ENCODE measurements at places on chromosomes 11 and 22.

GRCh38 chr11:94884376-94884775, 89.0 kb downstream of the CWC15 start:
- no peak for DNase-seq

DNA sequence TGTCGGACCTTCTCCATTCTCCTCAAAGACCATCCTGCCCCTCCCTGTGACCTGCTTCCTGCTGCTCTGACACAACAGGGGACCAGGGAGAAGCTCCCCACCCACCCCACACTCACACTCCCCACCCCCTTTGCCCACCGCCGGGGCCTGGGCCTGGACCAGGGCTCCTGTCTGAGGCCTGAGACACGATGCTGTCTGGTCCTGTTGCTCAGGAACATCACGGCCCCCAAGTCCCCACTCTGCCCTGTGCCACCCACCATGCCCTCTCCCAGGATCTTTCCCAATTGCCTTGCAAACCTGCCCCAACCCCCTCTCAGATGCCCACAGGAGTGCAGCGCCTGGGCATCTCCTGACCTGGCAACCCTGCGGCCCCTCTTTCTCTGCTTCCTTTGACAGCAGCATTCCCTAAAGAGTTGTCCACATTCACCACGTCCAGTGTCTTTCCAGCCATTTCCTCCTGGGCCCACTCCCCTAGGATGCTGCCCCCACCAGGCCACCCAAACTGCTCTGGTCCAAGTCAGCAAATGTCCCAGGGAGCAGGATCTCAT, 10.8 kb downstream of the CSF2RB start:
- DNase-seq: no peak

DNA sequence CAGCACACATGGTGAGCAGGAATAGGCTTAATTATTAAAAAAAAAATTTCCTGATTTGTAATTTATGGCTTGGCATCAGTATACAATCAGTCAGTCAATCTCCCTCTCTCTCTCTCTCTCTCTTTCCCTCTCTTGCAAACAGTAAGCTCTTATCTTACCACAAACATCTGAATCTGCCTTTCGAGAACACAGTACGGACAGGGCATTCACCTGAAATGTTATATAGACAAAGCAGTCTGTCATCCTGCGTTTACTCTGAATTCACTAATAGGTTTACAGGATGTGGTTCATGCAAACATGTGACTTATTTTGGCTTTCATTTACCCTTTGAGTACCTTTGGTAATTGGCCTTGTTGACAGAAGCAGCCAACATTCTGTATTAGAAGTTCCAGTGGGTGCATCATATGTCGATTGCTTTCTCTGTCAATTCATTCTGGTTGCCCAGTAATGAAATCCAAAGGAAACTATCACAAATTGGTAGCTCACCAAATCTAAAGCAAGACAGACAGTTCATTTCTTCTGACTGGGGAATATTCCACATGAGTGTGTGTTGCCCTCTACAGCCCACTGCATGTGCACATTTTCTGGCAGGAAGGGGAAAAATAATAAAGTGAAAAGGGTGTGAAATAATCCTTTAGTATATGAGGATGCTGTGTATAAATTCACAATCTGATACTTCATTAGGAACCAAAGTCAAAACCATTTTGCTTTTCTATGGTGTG, 1058.2 kb downstream of the LRRC4C start:
- no peak for DNase-seq

DNA sequence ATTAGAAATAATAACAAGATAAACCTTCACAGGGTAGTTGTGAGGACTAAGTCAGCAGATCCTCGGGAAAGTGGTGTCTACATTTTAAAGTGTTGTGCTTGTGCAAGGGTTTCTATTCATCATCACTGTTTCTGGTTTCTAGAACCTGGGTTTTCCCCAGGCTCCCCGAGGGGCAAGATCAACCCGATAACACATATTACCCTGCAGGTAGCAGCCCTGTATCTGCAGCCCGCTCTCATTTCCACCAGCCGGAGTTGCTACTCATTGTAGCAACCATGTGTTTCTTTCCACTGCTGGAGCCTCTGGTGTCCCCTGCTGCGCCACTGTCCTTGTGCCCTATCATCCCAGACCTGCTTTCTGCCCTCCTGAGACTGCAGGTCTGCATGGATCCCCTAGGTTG, 67.0 kb downstream of the MIAT start:
- no peak for DNase-seq

GRCh38 chr11:123185326-123185725, 9.7 kb downstream of the CLMP start:
- no peak for DNase-seq

GRCh38 chr11:62707277-62707861, at the start of the genes BSCL2 and GNG3:
Gene BSCL2 (minus strand): TSS chr11:62707424. CDS start chr11:62707195, 229 bp downstream.
Gene GNG3 (plus strand): TSS chr11:62707676. CDS start chr11:62708296, 620 bp downstream.
- peak; percentile 63 for DNase-seq

GRCh38 chr11:91625495-91625894, 599.1 kb upstream of the FAT3 start:
- no peak for DNase-seq

DNA sequence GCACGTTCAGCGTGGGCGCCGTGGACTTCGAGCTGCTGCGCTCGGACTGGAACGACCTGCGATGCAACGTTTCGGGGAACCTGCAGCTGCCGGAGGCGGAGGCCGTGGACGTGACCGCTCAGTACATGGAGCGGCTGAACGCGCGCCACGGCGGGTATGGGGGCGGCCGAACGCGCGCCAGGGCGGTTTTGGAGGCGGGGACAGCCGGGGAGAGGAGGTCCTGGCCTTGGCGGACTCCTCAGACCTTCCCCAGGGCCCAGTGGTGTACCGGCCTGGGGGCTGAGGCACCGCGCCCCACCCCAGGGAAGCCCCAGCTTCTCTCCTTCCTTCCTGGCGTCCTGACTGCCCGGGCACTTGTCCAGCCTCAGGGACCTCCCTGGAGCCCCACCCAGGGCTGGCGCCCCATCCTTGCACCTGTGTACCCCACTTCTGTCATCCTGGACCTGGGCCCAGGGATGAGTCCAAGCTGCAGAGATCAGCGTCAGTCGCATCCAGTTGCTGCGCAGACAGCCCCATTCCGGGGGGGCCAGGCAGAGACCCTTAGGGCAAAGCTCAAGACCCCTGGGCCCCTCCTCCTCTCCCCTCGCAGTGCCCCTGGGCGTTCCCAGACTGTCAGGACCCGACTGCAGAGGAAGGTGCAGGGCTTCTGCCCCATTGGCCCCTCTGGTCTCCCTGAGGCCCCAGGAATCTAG, 8.0 kb downstream of the B4GALNT4 start:
- DNase-seq: peak; percentile 51

DNA sequence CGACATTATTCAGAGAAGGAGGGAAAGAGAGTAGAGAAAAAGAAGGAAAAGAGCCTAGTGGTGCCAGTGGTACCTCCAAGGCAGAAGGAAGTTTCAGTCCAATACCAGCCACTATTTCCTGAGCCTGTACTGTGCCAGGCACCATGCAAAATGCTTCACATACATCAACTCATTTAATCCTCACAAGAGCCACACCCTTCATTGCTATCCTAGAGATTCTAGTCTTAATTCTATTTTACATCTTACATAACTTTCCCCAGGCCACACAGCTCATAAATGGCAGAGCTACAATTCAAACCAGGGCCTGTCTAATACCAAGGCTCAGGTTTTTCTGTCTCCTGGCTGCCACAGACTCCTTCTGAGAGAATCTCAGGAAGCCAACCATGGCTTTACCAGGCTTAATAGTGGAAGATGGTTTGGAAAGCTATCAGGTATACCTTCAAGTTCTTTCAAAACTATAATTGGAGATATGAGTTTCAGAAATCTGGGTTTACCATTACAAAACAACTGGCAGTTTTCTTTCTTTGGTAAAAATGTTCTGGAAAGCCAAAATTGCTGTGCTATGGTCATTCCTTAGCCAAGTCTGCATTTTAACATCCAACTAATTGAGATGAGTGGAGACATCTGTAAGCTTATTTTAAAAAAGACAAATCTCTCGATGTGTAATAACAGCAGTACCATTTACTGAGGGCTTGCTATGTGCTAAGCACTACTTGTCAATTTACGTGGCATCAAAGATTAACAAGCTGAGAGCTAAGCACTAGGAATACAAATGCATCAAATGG, 225.1 kb upstream of the PITPNB start:
- DNase-seq: no peak

DNA sequence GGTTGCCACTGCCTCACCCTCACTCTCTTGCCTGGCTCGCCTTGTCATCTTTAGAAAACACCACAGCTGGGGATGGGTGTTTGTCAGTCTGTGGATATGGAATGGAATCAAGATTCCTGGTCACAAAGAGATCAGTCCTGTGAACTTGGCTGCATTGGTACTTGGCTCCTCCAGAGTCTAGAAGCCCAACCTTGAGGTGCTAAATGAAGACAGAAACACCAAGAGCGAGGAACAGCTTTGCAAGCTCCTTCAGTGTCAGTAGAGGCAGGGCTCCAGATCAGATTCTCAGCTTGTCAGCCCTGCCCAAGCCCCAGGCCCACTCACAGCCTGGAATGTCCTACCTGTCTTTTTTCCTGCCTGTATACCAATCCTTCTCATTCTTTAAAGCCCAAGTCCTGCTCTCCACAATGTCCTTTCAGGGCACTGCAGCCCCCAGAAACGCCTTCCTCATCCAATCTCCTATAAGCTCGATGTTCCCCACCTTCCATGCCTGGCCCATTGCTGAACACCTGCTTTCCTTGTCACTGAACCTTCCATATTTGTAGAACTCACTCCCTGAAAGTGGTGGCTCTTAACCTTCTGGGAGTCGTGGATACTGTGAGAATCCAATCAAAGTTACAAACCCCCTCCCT, 188.9 kb downstream of the BCR start:
- DNase-seq: no peak

DNA sequence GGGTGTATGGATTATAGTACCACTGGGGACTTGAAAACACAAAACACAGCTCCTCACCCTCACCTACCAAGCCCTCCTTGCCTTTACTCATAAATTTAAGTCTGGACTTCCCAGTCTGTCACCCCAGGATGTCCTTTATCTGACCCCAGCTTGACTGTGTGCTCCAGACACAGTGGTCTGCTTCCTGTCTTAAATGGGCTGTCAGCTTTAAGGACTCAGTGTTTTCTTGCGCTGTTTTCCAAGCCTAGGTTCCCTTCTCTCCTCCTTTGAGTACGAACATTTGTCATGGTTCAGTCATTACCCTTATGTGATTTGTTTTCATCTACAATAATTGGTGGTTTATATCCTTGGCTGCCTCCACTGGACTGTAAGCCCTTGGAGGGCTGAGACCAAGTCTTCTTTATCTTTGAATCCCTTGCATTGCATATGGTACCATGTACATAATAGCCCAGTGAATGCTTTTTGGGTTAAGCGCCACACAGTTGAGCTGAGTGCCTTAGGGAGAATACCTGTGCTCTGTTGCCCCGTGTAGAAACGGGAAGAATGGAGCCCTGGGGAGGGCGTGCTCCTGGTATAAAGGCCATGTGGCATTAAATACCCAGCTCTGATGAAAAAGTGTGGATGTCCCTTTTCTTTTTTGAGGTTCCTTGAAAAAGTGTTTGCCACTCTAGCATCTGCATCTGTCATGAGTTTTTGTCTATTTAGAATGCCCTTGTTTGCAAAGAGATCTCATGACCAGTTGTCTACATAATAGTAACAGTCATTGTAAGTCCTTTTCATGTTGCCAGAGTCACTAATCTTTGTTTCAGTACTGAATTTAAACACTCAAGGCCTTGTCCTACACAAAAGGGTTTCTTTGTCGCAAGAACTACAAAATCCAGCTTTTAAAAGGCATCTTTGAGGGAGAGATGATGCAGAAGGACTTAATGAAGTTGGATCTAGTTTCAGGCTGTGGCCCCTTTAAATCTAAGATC, 14.0 kb downstream of the PANX1 start:
- DNase-seq: no peak

GRCh38 chr11:20739107-20739506, 69.7 kb downstream of the NELL1 start:
- no peak for DNase-seq

- no peak for DNase-seq
Measured at GRCh38 chr22:32512267-32512982, 37.8 kb downstream of the FBXO7 start.

DNA sequence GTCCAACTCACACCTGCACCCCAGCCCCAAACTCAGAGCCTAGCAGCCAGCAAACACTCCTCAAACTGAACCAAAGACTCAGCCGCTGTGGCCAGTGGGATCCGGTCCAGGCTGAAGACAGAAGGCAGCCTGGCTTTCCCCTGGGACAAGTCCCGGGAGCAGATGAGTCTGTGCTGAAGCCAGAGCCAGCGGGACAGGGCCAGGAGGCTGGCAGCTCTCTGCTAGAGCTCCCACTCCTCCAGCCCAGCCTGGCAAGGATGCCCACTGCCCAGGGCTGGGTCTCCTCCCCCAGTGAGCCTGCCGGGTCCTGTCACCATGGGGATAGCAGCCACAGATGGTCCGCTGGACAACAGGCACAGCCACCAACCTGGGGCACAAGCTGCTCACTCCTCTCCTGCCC, 42.9 kb upstream of the PRR5 start:
- peak; percentile 71 for DNase-seq

- DNase-seq: no peak
Measured at GRCh38 chr22:29113319-29113718, 40.5 kb downstream of the KREMEN1 start.

DNA sequence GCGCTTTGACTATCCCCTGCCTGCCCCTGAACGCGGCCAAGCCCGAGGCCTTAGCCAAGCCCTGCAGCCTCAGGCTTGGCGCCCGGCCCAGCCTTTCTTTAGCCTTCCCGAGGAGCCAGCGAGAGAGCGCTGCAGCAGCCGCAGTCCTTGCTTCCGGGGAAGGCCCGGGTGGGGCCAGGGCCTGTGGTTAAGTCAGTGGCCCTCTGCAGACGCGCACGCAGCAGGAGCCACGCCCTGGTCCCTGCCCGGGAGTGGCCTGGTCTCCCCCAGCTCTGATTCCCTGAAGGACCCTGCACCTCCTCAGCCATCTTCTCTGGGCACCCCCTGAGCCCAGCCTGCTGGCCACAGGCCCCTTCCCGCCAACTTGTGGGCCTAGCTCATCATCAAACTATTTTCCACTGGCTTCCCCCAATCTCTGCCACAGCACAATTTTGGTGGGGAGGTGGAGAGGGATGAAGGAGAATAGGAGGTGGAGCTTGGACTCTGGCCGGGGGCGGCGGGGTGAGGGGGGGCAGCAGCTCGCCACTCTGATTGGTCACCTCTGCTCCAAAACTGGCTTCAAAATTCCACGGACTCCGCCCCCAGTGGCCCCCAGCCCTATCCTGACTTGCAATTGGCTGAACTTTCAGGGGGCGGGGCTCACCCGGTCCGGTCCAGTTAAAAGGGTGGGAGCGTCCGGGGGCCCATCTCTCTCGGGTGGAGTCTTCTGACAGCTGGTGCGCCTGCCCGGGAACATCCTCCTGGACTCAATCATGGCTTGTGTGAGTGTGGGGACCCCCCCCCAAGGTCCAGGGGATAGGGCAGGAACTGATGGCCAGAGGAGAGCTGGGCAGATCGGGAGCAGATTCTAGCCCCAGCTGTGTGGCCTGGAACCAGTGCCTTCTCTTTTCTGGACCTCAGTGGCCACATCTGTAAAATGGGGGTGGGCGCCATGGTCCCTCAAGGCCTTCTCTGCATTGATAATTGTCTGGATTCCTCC, at the start of gene LGALS1:
Gene LGALS1, plus strand, starts transcription at position 686 of the 979 bp plus-strand sequence. Its CDS starts 67 bp downstream, at position 753.
- peak; percentile 98 for DNase-seq

- DNase-seq: no peak
Measured at GRCh38 chr22:39900306-39901227, at the start of gene GRAP2. Gene GRAP2 (plus strand): TSS chr22:39901084. CDS start chr22:39947107, 46,023 bp downstream.

GRCh38 chr11:100963375-100963774, 166.2 kb downstream of the PGR start:
- DNase-seq: no peak

- no peak for DNase-seq
Measured at GRCh38 chr11:62115085-62115694, 8.6 kb upstream of the INCENP start.

- no peak for DNase-seq
Measured at GRCh38 chr11:44345781-44346180, 35.8 kb upstream of the ALX4 start.
